T-helper 2 cell treated with Interferon-gamma antibody and Interleukin-4, amounts not matched to agents 100 ng/mL and 5 ng/mL, for 36 hours (primary cell): ENCODE measurements at places on chromosomes 4 and X. TPM values are rescaled to one million over a fixed set of nuclear protein-coding genes. Genes with fewer than 3 reads are reported as not detected.

SLITRK2 gene
- not detected in 2 replicates for total RNA-seq

JCHAIN gene
- total RNA-seq: not detected in 2 replicates

PRSS12 gene
- total RNA-seq: not detected in 2 replicates

EDA gene
- 0.25 and 0.93 TPM in 2 replicates for total RNA-seq

BEND2 gene
- not detected in 2 replicates for total RNA-seq

MAPK10 gene
- 0.27 and 0.48 TPM in 2 replicates for total RNA-seq

DSPP gene
- total RNA-seq: not detected in 2 replicates

CXCL10 gene
- 0.77 and 1.4 TPM in 2 replicates for total RNA-seq

MMRN1 gene
- total RNA-seq: 0.77 and 0.95 TPM in 2 replicates

CXCL8 gene
- 2.2 and 2.3 TPM in 2 replicates for total RNA-seq

XKRX gene
- total RNA-seq: 0.09 TPM in 1 of 2 replicates, not detected in the other

SEL1L3 gene
- total RNA-seq: 59.9 and 63.4 TPM in 2 replicates

PARM1 gene
- not detected in 2 replicates for total RNA-seq

MSX1 gene
- not detected in 2 replicates for total RNA-seq

DMD gene
- total RNA-seq: 0.16 and 0.64 TPM in 2 replicates

SLC25A43 gene
- total RNA-seq: 7.5 and 8.2 TPM in 2 replicates

RASSF6 gene
- not detected in 2 replicates for total RNA-seq

TMSB15C gene
- 3.9 and 4.9 TPM in 2 replicates for total RNA-seq

CT83 gene
- not detected in 2 replicates for total RNA-seq

INTU gene
- 0.07 and 0.14 TPM in 2 replicates for total RNA-seq

NSUN7 gene
- not detected in 2 replicates for total RNA-seq

ARL9 gene
- 0.14 TPM in 1 of 2 replicates, not detected in the other for total RNA-seq

PAK3 gene
- 0.11 TPM in 1 of 2 replicates, not detected in the other for total RNA-seq

SORBS2 gene
- not detected in 2 replicates for total RNA-seq

UGT2A1 gene
- total RNA-seq: not detected in 2 replicates

SMIM31 gene
- not detected in 2 replicates for total RNA-seq

SOWAHD gene
- total RNA-seq: 2.2 and 2.3 TPM in 2 replicates

ZNF157 gene
- 0.25 and 0.39 TPM in 2 replicates for total RNA-seq

RPA4 gene
- total RNA-seq: 0.43 and 0.52 TPM in 2 replicates

MGAT4D gene
- not detected in 2 replicates for total RNA-seq
